HFFc6 (cell line): ENCODE measurements at places on chromosomes 7 and 10.

DNA sequence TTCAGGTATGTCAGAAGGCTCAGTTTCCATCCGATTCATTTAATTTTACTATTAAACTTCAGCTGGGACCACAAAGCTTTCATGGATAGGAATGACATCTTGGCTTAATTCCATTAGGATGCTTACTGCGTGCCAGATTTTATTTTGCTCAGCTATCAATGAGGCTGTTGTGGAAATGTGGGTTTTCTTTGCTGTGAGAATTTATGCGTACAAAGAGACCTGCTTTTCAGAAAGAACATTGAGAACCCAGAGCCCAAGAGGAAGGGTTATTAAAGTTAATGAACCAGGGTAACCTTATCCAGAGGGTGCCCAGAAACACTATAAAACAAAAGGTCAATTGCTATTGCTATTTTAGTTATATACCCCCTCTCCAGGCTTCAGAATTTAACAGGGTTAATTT, 98.3 kb downstream of the MKLN1 start:
- no peak for DNase-seq

DNA sequence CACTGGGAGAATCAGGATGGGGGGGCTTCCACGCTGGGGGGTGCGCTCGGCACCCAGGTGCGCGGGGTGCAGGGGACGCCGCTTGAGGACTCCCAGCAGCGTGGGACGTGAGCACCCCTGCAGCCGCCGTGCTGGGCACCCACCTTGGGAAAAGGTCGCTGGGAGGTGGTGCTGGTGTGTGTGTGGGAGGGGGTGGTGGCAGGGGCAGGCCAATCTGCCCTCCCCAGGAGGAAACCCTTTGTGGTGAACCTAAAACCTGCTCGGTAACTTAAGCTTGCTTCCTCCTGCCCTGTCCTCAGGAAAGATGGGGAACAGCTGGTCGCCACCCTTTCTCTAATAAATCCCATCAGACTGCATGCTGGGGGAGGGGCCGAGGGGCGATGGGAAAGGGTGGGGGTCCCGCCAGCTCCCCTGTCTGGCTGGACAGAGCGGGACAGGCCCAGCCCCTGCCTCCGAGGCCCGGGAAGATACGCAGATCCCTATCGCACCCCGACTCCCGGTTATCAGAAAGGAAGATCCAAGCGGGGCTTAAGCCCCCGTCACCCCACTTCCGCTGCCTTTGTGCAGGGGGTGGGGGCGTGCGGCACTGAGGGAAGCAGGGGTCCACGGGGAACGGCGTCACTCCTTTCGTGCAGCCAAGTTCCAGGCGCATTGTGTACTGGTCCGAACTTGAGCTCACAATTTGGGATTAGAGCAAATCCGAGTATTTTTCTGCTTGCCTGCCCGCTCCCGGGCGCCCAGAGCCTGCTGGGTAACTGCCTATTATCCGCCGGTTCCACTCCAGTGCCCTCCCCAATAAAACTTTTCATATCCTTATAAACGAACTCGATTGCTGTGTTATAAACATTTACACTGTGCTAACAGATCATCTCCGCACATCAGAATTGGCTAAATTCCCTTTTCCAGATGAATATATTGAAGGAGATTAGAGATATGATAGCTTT, 64.6 kb downstream of the UNCX start:
- DNase-seq = no peak

DNA sequence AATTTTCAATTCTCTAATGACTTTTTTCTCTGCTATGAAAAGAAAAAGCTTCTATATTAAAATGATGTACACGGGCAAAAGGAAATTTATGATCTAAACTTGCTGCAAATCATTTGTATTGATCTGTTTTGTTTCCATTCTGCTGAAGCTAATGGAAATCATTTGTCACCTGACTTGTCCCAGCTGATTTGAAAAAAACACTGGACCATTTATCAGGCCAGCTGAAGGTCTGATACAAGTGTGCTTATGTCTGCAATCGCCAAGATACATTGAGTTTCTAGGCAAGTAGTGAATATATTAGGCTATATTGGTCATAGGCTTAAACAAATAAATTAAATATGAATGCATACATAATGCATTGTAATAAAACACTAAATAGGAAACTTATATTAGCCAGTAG, 1309.7 kb downstream of the REEP3 start:
- DNase-seq = no peak

DNA sequence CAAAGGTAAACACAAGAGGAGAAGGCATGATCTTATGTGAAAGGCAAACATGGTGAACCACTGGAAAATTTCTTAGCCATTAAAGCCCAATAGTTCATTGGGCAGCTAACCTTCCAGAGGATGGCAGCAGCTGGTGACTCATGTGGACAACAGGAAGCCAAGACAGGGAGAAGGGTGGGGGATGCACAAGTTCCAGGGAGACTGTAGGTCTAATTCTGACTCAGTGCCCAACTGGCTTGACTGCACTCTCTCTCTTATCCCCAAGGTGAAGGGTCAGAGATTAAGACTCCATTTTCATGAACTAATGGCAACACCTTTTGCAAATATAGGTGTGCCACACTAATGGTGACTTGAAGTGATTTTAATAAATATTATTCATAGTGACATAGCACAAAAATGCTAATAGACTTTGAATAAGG, 47.9 kb upstream of the SLC35B4 start:
- peak; percentile 70 for DNase-seq

DNA sequence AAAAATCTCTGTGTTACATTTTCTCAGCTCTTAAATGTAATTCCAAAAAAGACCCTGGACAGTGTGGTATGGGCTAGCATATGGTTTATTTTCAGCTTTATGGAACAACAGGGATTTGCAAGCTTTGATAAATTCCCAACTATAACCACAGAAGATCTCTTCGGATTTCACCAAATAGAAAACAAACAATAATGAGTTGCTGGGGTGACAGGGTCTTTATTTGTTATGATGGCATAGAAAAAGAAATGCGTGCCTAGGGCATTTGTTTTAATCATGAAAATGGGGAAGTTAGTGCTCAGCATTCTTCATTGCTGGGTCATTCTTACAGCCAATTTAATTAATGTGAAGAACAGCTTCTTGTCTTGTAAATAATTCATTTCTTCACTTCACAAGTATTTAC, 139.0 kb downstream of the LRRN3 start:
- peak; percentile 59 for DNase-seq

GRCh38 chr7:84372712-84373111, 178.1 kb upstream of the SEMA3A start:
- DNase-seq = no peak

DNA sequence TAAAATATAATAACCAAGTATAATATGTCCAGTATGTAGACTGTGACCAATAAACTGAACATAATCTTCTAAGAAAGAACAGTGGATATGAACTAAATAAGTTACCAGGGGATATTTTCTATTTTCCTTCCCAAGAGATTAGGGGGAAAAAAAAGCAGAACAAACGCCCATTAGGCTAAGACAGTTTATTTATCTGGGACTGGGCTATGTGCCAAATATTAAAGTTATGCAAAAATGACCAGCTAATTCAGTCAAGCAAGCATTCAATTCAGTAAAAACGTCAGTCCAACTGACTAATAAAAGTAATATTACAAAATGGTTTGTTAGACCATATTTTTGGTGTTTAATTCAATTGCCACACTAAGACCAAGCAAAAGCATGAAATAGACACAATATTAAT, 122.2 kb downstream of the TSPAN12 start:
- DNase-seq = no peak

DNA sequence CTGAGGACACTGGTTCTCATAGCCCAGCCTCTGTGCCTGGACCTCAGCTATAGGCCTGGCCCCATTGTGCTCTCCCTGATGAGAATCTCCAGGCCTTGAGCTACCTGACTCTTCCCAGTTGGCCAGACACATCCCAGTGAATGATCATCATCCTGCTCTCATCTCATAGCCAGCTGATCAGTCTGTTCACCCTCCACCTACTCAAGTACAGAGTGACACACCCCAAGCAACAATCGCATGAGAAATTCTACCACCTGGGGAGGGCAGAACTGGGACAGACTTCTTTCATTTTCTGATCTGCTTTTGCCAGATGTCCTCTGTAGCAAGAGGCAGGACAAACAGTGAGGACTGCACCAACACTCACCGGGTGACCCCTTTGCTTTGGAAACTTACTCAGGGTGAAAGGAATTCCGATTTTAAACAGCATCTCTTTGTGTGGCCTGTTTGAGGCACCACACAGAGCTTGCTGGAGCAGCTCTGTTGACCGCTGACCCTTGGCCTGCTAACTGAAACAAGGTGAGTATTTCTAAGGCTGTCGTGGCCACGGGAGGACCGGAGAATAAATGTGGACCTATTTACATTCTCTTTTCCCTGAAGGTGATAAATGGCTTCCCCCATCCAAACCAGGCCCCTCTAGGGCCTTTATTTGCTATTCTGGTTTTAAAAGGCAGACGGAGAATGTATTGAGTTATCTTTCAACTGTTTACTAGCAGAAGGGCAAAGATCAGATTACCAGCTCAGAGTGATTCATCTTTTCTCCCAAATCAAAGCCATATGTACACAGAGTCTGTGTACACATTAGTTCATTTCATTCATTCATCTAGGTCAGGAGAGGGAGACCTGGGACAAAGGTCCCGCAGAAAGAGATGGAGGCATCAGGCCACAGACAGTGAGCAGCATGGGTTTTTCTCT, 181.4 kb upstream of the TNS3 start:
- DNase-seq = peak; percentile 85

GRCh38 chr10:89926736-89927135, 225.3 kb downstream of the KIF20B start:
- DNase-seq = no peak

GRCh38 chr10:110834629-110835301, 37.0 kb upstream of the PDCD4 start:
- no peak for DNase-seq

DNA sequence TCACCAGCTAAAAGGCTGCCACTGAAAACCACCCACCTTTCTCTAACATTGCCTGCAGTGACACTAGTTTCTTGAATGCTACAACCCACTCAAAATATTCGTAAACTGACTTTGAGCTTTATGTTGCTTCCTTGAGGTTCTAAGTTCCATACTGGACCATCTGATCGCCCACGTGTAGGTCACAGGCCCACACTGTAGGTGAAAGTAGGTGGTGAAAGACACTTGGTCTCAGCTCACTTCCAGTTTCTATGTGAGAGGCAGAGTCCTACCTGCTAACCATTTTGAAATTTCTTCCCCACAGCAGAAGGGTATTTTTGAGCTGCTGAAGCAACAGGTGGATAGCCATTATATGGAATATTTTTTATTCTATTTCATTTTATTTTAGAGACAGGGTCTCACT, 97.3 kb downstream of the MYO3A start:
- no peak for DNase-seq

- peak; percentile 71 for DNase-seq
These were observed 4.2 kb upstream of the NANOS1 start for GRCh38 chr10:119025336-119025735.

GRCh38 chr7:100963386-100963785, 6.0 kb upstream of the MUC12 start:
- DNase-seq = no peak

DNA sequence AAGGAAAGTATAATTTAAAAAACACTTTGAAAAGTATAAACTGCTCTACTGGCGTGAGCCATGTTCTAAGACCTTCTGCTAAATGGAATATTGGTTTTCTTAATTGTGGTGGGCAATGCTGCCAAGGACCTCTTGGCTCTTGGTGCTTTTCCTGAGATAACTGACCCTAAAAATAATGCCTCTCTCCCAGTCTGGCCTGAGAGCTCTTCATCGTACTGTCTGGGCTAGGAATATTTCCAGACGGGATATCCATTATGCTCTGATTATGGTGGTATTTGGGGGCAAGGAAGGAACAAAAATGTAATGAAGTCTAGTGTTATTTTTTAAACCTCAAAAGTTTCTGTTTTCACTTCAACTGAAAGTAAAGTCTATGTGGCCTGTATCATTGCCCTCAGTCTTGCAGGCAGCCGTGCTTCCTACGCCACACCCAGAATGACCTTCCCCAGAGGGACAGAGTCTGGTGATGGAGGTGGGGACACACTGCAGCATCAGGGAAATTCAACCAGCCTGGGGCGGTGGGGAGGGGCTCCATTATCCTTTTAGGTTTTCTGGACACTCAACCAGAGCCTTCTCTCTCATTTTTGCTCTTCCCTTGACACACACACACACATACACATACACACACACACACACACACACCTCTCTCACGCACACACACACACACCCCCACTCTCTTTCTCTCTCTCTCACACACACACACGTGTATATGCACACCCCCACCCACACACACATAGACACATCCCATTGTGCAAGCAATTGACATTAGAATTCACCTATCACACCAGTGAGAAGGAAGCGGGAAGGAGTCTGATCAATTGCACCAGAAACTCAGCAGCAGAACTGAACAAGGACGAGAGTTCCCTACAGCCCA, 99.6 kb downstream of the LRRC18 start:
- no peak for DNase-seq

DNA sequence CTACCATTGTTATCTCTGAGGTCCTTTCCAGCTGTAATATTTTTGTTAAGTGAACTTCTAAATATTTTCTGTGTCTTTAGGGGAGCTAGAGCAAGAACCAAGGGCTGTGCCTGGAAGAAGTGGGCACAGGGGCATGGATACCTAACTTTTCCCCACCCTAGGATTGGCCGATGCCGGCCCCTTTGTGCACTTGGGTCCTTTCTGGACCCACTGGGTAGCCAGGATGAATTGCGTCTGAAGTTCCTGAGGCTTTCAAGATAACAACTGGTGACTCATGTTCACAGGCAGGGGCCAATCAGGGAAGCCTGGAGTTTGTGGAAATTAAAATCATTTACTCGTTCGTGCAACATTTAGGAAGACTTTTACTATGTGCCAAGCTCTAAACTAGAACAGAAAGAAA, 758 bp downstream of the DPCD start:
- DNase-seq = peak; percentile 36

DNA sequence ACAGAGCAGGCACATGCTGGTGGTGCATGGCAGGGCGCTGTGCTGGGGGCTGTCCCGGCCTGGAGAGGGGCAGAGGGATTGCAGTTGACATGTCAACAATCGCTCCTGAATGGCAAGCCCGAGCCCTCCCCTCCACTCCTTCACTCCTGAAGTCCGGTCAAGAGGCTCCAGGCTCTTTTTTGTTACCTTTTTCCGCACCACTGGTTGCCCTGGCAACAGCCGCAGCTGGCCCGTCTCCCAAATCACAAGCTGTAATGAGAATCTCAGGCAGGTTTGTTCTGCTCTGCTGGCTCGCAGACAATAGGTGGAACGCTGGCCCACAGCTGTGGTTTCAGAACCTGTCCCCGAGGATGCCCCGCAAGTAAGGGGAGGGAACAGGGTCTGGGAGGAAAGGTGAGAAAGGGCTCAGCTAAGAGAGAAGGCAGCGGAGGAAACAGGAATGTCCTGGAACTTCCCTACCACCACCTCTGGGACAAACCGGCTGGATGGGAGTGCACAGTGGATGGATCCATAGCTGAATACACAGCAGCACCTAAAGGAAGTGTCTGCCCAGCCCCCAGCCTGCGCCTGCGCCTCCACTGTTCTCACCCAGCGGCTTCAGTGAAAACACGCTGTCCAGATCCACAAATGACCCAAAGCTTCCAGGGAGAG, 58.9 kb downstream of the CALML3 start:
- DNase-seq = no peak

- DNase-seq = no peak
These were observed 391.4 kb downstream of the TNS3 start for GRCh38 chr7:47190462-47190861.

- DNase-seq = no peak
These were observed 5.0 kb upstream of the NFE2L3 start for GRCh38 chr7:26147030-26147429.
